ENCODE measurements at places on chromosomes 5 and 9. TPM values are rescaled to one million over a fixed set of nuclear protein-coding genes. Genes with fewer than 3 reads are reported as not detected.

GRCh38 chr5:158431369-158432029, 572.6 kb upstream of the CLINT1 start:
- H3K4me1 ChIP-seq = no peaks in the 10 kb centered on the region
- H3K4me3 ChIP-seq = no peak overlapping the region
- no peaks in the 10 kb centered on the region for H3K36me3 ChIP-seq
- no peak for DNase-seq

- H3K4me1 ChIP-seq = no peaks in the 10 kb centered on the region
- no peak overlapping the region for H3K4me3 ChIP-seq
- DNase-seq = no peak
These were observed 257.5 kb upstream of the CDH18 start for GRCh38 chr5:20245432-20245974.

- no peaks in the 10 kb centered on the region for H3K36me3 ChIP-seq
- H3K4me1 ChIP-seq = peaks cover 16% of the 10 kb centered on the region
- H3K27me3 ChIP-seq = no peaks in the 10 kb centered on the region
These were observed 41.1 kb upstream of the LHFPL2 start for GRCh38 chr5:78689540-78690252.

DNA sequence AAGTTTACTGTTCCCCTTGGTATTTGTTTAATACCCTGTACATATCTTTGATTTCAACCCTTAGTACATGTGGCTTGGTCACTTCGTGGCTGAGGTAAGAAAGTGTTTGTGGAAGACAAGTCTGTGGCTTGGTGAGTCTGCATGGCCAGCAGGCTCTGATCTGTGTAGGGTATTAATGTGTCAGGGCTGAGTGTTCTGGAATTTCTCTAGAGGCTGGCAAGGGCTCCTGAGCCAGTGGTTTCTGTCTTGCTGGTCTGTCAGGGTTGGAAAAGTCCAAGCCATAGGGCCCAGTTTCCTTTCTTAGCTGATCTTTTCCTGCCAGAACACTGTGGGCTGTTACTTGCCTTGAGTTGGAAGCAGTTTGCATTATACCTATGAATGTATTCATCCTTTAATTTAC, 48.0 kb upstream of the FBXL7 start:
- no peak overlapping the region for H3K27ac ChIP-seq
- no peak for DNase-seq
- no peaks in the 10 kb centered on the region for H3K36me3 ChIP-seq
- no peak overlapping the region for H3K4me3 ChIP-seq

DNA sequence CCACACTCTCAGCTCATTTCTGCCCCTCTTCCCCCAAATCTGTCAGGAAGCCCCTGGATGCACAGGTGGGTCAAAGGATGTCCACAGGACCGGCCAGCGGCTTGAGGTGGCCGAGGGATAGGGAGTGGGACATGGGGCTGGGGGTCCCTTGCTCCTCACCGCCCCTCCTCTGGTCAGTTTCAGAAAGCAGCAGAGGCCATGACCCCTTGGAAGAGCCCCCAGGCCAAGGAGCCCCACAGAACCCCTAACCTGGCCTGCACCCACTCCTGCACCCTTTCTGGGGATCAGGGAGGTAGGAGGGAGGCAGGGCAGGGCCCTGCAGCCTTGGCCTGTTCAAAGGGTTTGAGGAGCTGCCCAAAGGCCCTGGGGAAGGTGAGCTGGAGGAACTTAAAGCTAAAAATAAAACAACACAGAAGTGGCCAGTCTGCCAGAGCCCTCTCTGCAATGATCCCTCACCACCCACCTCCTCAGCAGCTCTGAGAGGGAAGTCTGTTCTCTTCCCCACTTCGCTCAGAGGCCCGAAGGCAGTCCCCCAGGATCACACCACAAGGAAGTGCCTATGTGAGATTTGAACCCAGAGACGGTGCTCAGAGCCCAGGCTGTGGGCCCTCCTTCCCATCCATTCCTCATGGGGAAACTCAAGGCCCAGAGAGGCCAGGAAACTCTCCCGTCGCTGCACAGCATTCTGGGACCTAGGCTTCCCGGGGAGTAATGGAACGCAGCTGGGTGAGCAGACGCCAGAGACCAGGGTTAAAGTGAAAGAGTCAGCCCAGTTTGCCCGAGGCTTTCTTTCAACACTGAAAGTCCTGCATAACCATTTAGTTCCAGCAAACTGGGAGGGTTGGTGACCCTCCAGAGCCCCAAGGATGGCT, 910 bp downstream of the ENG start:
- H3K27ac ChIP-seq = no peak overlapping the region
- H3K27me3 ChIP-seq = no peaks in the 10 kb centered on the region
- H3K4me1 ChIP-seq = no peaks in the 10 kb centered on the region
- H3K4me3 ChIP-seq = no peak overlapping the region

- H3K4me1 ChIP-seq = peaks cover 12% of the 10 kb centered on the region
- peaks cover 9% of the 10 kb centered on the region for H3K36me3 ChIP-seq
- DNase-seq = peak; percentile 57
- peaks cover 50% of the 10 kb centered on the region for H3K27me3 ChIP-seq
- no peak overlapping the region for H3K27ac ChIP-seq
- H3K4me3 ChIP-seq = peak overlapping the region; percentile 77
These were observed 1.9 kb upstream of the ANKRD18A start for GRCh38 chr9:38622288-38622674.

DNA sequence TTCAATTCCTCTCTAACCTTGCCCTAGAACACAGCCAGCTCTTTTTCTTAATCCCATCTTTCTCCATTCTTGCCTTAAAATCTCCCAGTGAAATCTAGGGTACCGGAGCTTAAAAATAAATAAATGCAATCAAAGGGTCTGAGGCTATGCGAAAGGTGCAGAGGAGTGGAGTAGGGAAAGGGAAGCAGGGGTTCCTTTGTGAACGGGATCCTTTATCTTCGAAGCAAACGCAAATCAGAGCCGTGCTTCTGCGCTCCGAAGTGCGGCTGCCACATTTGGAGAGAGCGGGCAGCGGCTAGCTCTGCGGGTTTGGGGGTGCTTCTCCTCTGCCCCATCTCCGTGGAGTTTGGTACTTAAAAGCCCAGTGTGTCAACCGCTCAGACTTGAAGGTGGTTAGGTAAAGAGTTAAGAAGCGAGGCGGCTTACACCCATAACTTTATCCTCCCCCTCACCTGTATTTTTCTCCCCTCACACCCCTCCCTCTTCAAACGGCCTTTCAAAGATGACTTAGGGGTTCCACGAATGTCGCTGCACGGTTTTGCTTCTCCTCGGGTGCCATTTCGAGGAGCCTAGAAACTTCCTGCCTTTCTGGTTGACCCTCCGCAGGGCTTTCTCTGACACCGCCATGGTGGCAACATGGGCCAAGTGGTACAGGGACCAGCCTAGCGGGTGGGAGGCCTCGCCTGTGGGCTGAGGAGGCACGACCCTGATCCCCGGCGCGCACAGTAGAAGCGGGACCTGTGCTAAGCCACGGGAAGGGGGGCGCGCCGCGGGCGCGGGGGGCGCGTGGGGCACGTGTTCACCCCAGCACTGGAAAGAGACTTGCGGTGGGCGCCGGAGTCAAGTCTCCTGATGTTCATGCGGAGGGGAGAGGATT, 31.7 kb upstream of the NFIB start:
- peaks cover 63% of the 10 kb centered on the region for H3K4me1 ChIP-seq
- peak; percentile 70 for DNase-seq
- H3K27me3 ChIP-seq = peaks cover 100% of the 10 kb centered on the region
- H3K36me3 ChIP-seq = no peaks in the 10 kb centered on the region
- H3K4me3 ChIP-seq = peak overlapping the region; percentile 46
- H3K27ac ChIP-seq = no peak overlapping the region

- H3K4me1 ChIP-seq = no peaks in the 10 kb centered on the region
- H3K27ac ChIP-seq = no peak overlapping the region
- DNase-seq = peak; percentile 68
- peaks cover 22% of the 10 kb centered on the region for H3K27me3 ChIP-seq
- no peaks in the 10 kb centered on the region for H3K36me3 ChIP-seq
These were observed 9.0 kb downstream of the CDX1 start for GRCh38 chr5:150175536-150175935.

DNA sequence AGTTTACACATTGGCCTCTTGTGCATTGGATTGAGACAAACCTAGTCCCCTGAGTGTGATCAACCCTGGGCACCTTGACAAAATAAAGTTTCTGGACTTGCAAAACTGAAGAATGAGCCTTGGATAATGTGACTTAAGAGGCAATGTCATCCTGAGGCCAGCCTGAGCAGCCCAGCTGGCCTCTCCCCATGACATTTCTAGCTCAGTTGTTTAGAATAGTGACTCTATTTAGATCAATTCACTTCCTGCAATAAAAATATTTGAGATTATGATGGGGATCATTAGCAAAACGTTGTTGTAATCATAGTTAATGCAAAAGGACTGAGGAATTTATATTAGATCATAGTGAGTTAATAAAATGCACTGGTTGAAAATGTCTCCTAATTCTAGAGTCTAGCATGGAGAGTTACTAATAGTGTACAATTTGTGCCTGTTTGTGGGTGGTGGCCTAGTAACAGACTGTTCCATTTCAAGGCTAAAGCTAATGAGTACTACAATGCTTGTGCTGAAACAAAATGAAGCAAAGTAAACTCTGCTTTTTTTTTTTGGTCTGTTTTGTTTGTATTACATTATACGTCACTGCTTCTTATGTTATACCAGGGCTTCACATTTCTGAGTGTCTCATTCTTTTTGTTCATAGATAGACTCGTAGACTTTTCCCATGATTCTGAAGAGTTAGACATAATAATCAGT, 10.9 kb upstream of the RHOBTB3 start:
- no peak for DNase-seq
- no peaks in the 10 kb centered on the region for H3K27me3 ChIP-seq
- H3K27ac ChIP-seq = no peak overlapping the region
- H3K4me3 ChIP-seq = no peak overlapping the region
- no peaks in the 10 kb centered on the region for H3K36me3 ChIP-seq
- no peaks in the 10 kb centered on the region for H3K4me1 ChIP-seq

DNA sequence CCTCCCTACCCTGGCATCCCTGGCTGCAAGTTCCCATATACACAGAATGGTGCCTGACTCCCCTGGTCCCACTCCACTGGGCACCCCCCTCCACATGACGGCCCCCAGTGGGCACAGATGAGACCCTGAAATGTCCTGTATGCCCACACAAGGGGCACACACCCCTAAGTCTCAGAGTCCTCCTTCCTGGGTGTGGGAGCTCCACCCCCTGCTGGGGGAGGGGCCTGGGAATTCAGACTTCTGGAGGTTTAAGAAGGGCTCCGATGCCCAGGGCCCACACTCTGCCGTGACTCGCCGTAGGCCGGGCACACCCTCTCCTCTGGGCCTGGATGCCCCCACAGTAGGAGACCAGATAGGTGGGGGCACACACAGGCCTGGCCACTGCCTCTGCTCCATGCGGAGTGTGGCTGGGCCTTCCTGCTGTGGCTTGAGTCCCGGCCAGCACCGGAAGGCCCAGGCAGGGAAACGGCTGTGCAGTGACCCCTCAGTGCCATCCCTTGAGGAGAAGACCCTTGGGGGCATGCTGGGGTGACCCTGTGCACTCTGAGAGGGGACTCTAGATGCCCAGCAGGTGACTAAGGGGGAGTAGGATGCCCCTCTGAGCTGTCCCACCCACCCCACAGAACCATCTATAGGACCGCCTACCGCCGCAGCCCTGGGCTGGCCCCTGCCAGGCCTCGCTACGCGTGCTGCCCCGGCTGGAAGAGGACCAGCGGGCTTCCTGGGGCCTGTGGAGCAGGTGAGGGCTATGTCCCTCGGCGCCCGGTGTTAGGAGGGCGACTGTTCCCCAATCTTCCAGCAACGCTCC, 6.5 kb downstream of the EGFL7 start:
- no peak overlapping the region for H3K4me3 ChIP-seq
- H3K27ac ChIP-seq = no peak overlapping the region
- H3K36me3 ChIP-seq = no peaks in the 10 kb centered on the region
- DNase-seq = no peak

DNA sequence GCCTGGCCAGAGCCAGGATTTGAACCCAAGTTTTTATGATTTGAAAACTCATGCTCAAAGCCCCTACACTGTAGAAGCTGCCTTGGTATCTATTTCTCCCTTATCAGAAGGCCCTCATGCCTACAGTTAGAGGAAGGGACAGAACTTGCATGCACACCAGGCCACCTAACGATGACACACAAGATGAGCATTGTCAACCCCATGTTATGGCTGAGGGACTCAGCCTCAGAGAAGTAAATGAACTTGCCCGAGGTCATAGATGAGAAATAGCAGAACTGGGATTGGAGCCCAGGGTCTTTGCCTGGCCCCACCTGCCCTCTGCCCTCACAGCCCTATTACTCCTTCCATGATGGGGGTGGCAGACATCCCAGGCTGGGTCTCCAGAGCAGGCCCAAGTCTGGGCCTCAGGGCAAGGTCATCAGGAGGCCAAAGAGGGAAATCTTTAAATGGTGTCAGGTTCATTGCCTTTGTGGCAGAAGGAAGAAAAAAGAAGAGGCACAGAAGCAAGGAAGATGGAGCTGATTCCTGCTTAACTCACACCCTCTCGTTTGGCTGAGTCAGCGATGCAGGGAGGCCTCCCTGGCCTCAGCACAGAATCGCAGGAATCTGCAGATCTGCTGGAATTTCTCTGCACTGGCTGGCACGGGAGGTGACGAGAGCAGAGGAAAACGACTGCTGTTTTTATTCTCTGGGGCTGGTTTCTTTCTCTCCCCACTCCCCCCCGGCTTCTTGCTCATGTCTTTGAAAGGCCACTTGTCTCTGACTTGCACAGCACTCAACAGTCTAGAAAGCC, 20.6 kb upstream of the CRB2 start:
- no peaks in the 10 kb centered on the region for H3K36me3 ChIP-seq
- no peaks in the 10 kb centered on the region for H3K27me3 ChIP-seq
- peak; percentile 52 for DNase-seq
- peaks cover 6% of the 10 kb centered on the region for H3K4me1 ChIP-seq
- no peak overlapping the region for H3K27ac ChIP-seq
- no peak overlapping the region for H3K4me3 ChIP-seq

- peaks cover 3% of the 10 kb centered on the region for H3K36me3 ChIP-seq
- peak overlapping the region; percentile 81 for H3K4me3 ChIP-seq
- peaks cover 18% of the 10 kb centered on the region for H3K4me1 ChIP-seq
- DNase-seq = peak; percentile 76
- peak overlapping the region; percentile 40 for H3K27ac ChIP-seq
These were observed 696 bp downstream of the ZFP62 start for GRCh38 chr5:180860273-180860886.

- H3K36me3 ChIP-seq = no peaks in the 10 kb centered on the region
- no peak overlapping the region for H3K4me3 ChIP-seq
- no peak for DNase-seq
- H3K27me3 ChIP-seq = no peaks in the 10 kb centered on the region
- H3K4me1 ChIP-seq = peaks cover 10% of the 10 kb centered on the region
- no peak overlapping the region for H3K27ac ChIP-seq
These were observed 531.6 kb upstream of the KLF4 start for GRCh38 chr9:108021096-108021710.

The SERF1A gene
- total RNA-seq = 27.8 TPM

The ABHD17B gene
- 86.5 TPM for total RNA-seq

The OTULINL gene
- total RNA-seq = 4.9 TPM

The PCDHGA4 gene
- 2.3 TPM for total RNA-seq

The SMIM23 gene
- not detected for total RNA-seq

The PTGES gene
- total RNA-seq = 2.9 TPM

The TRPM3 gene
- total RNA-seq = 37.2 TPM

The F2RL1 gene
- 10.6 TPM for total RNA-seq

The LYRM7 gene
- total RNA-seq = 8.1 TPM

The INSL6 gene
- not detected for total RNA-seq

The ZBTB26 gene
- total RNA-seq = 15.5 TPM

The ARSI gene
- total RNA-seq = 4.2 TPM

Data from neural progenitor cell (in vitro differentiated cells).